Tibial artery (tissue), 4 donors: ENCODE measurements at places on chromosomes 3 and 15.

DNA sequence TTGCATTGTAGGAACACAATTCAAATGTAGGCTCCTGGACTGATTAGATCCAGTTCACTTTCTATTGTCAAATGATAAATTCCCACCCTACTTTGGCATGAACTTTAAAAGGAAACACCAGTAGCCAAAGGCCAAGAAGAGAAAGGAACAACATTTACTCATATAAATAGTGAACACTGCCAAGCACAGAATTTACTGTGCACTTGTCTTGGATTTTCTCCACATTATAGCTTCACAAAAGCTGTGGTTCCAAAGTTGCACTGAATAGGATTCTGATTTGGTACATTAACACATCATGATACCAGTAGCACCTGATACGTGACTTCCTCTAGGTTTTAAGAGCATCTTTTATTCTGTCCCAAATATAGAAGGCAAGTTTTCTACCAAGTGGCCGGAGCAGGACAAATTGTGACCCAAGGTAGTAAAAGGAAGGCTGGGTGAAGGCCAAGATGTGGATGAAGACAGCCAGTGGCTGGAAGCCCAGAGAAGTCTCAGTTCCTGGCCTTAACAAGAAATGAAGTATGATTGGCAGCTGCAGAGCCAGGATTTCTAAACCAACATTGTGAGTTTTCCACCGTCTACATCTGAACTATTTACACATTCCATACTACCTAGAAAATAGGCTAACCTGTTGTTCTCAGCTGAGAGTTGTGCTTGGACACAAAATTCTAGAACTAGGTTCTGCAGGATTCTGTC lies 206.7 kb downstream of the THRB start:
- DNase-seq = peak; percentile 87

DNA sequence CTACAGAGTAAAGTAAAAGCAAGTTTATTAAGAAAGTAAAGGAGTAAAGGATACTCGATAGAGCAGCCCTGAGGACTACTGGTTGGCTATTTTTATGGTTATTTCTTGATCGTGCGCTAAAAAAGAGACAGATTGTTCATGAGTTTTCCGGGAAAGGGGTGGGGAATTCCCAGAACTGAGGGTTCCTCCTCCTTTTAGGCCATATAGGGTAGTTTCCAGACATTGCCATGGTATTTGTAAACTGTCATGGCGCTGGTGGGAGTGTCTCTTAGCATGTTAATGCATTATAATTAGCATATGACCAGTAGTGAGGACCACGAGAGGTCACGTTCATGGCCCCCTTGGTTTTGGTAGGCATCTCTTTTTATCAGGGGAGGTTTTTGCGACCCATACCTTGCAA lies 213.1 kb downstream of the OSBPL10 start:
- no peak for DNase-seq

- DNase-seq = no peak
Observed at GRCh38 chr3:22729981-22730380, 473.1 kb upstream of the UBE2E2 start.

- DNase-seq = no peak
Observed at GRCh38 chr3:189449084-189449483, 182.1 kb upstream of the TP63 start.

DNA sequence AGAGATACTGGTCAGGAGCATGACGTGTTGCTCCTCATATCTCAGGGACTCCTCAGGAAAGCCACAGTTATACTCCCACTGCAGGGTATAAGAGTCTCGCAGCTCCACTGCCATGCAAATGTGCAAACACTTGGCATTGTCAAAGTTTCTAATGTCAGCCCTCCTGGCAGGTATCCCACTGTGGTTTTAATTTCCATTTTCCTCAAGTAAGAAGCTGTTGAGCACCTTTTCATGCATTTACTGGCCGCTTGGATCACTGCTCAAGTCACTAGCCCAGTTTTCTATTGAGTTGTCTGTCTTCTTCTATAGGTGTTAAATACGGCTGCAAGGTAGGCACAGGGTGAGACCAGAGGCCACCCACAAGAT lies 41.9 kb upstream of the GRIP2 start:
- DNase-seq = no peak
